Iris pigment epithelial cell (primary cell): ENCODE measurements at places on chromosomes 12 and 14.

DNA sequence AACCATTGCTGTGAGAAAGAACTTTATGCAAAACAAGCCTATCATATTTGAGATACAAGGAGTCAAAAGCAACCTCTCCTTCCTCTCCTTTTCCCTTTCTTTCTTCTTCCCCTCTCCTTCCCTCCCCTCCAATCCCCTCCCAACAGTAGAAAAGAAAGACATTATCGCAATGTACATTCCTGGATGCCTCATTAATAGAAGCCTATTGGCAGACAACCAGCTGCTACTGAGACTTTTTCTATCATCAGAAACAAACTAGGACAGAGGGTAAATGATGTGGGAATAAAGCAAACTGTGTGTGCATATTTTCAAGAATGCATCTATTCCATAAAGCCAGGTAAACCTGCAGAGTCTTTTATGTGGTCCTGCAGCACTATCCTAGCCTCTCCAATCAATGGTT, 237.2 kb downstream of the ITPR2 start:
- DNase-seq, result peak; percentile 11

DNA sequence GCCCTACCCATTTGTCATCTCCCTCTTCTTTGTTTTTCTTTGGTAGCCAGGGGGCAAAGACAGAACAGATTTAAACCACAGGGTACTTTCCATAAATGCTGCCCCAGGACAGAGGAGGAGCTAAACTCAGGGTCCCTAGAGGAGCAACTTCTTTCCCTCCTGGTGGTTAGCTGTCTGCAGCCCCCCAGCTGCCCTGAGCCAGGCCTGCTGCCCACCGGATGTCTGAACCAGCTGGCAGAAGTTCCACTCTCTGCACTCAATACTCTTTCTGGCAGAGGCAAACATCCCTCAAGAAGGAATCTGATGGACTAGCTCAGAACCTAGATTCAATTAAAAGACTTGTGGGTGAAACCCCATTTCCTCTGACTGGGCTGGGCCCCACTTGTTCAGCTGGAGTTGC, 10.7 kb downstream of the VDR start:
- DNase-seq, result no peak

- DNase-seq, result no peak
Observed at GRCh38 chr12:1828856-1829255, 8.5 kb downstream of the LRTM2 start.

DNA sequence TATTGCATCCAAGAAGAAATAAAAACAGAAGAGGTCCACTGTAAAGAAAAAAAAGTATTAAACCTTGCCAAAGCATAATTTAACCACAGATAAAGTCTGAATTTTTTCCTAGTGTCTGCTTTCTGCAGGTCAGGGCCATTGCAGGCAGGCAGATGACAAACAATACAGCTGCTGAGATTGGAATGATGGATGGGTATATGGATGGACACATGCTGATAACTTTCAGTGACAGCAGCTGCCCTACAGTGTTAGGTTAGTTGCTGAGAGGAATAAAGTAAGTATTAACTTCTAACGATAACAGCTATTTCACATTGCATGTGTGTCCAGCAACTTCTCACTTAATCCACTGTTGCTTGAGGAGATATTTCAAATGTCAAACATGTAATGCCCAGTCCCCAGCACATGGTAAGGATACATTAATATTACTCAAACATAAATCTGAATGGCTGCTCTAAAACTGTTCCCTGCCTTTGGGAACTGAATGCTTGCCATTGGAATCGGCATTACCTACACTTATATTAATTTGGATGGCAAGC, 515.3 kb downstream of the RMST start:
- DNase-seq, result no peak
